ENCODE measurements at places on chromosomes 2 and 18.
A peak's percentile ranks its signal among the peaks of the same experiment; 100 is the strongest.

DNA sequence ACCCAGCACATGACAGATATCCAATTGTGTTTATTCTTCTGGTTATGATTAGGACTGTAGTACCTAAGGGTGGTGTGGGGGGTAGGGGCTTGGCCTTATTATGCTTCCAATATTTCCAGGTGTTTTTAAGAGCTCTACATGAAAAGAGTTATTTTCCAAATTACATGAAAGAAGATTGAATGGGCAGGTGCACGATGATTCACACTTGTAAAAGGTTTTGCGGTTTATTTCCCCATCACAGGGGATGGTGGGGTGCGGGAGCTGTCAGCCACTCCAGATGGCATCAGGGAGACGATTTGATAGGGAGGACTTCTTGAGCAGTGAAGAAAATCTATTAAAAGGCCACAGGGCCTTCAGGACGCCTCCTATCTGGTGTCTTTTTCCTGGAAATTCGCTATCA lies 15.1 kb upstream of the CCBE1 start:
- DNase-seq = no peak

DNA sequence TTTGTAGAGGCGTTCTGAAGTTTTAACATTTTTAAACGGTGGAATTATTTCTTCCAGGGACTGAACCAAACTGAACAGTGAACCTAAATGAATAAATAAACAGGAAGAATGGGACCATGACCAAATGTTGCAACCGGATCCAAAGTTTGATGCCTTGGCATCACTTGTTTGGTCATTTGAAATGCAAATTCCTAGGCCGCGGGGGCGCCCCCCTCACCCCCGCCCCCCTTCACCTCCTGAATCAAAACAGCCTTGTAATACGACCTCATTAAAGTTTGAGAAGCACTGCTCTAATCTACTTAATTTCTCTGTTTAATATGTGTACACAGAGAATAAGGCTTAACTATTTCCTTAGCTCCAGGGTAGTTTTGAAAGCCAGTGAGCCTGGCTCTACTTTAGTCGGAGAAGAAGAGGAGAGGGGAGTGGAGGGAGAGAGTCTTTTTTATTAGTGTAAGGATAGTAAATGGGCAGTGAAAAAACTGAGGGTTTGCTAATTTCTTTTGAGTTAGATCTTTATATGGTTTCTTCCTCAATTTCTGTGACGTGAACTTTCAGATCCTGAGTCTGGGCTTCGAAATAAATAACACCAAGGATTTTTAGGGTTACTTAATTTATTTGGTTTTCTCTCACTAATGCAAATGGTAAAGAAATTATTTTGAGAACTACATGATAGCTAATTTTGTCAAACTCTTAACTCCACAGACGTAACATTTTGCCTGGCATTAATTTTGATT lies 5.7 kb downstream of the C2orf80 start:
- no peak for DNase-seq

- no peak for DNase-seq
Measured at GRCh38 chr2:179532863-179533278, 268.2 kb upstream of the SESTD1 start.

DNA sequence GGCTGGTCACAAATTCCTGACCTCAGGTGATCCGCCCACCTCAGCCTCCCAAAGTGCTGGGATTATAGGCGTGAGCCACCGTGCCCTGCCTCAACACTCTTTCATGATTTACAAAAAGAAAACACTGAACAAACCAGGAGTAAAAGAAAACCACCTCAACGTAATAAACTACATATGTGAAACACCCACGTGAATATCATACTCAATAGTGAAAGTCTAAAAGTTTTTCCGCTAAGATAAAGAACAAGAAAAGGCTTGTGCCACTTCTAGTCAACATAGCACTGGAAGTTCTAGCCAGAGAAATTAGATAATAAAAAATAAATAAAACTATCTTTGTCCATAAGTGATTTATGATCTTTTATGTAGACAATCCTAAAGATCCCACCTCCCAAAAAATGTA lies 68.5 kb downstream of the ROCK2 start:
- no peak for DNase-seq

DNA sequence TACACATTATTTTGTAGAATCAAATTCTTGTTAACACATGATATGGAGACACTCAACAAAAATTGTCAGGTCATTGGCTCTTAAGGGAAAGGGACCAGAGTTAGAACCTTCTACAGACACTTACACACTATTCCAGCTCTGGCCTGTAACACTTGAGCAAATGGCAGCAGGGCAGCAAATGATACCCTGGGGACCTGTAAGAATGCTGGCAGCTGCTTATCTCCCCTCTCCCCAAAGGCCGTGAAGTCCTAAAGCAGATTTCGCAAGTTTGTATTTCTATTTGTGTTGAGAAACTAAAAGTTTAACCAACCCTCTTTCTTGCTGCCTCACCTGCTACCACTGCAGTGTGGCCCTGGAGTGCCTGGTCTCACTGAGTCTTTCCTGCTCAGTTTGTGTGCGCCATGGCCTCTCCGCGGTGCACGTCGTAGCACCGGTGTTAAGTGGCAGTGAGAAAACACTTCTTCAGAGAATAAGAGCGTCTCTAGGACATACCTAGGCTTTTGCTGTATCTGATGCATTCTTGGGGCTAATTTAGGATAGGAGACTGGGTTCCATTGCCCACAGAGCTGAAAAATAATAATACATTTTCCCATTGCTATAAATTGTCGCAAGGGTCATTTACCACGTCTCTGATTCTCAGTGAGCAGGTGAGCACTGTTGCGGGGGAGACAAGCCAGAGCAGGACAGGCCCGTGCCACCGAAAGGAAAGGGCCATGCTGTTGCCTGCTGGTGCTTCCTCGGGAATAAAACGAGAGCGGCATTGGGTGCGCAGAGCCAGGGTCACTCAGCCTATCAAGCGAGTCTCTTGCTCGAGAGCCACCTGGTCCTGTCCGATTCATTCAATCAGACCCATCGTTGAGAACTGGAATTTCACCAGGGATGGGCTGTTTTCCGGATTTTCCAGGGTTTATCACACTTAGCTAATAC lies 204.9 kb downstream of the PTGR3 start:
- DNase-seq = peak; percentile 10

- no peak for DNase-seq
Measured at GRCh38 chr2:125543968-125544514, 1111.9 kb upstream of the GYPC start.

GRCh38 chr2:231223001-231223375 lies 24.6 kb downstream of the ARMC9 start:
- no peak for DNase-seq

GRCh38 chr2:45923701-45924100 lies 272.2 kb downstream of the PRKCE start:
- DNase-seq = no peak

DNA sequence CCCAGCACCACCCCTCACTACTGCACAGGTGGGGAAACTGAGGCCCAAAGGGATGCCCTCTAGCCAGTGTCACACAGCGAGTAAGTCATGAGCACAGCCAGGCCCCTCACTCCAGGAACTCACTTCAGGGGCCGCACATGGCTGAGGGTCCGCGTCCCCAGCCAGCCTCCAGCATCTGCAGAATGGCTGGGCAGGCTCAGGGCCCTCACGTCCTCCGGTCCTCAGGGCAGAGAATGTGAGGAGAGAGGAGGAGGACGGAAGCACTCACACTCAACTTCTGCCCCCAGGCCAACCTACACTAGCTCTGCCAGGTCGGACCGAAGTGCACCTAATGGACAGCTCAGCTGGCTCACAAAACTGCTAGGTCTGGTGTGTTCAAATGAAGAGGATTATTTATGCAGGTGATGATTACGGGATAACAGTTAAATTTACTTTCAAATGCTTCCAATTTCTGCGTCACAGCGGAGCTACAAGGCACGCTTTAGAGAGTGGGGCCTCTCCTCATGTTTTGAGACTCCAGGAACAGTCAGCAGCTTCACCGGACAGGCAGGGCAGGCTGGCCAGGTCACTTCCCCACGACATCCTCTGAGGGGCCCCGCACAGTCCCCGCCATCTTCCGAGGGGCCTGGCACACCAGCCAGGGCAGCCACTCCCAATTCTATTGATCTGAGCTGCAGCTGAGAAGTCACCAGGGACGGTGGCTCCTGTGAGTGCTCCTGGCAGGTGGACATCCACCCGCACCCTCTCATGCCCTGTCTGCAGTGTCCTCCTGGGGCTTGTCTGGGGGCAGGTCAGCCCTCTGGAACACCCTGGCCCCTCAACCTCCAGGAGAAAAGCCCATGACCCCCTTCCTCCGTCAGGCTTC lies 26.5 kb downstream of the KIF1A start:
- no peak for DNase-seq
